ENCODE measurements at places on chromosomes 5 and 9.

DNA sequence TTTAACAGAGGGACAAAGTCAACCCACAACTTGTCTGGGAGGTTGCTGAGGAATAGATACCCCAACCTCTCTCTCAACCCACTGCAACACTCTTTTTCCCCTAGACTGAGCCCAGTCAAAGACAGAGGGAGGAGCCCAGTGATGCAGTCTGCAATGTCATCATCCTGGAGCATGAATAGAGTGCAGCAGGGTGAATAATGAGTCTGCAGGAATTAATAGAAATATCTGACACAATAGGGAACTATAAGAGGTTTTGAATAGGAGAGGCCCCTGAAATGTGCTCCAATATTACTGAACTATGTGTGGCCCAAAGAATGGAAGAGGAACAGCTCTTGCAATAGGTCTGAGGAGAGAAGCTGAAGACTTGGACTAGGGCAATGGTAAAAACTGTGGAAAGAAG lies 59.1 kb downstream of the PDCD1LG2 start:
- DNase-seq, result no peak

GRCh38 chr5:135458921-135459331 lies 6.8 kb upstream of the TIFAB start:
- no peak for DNase-seq

DNA sequence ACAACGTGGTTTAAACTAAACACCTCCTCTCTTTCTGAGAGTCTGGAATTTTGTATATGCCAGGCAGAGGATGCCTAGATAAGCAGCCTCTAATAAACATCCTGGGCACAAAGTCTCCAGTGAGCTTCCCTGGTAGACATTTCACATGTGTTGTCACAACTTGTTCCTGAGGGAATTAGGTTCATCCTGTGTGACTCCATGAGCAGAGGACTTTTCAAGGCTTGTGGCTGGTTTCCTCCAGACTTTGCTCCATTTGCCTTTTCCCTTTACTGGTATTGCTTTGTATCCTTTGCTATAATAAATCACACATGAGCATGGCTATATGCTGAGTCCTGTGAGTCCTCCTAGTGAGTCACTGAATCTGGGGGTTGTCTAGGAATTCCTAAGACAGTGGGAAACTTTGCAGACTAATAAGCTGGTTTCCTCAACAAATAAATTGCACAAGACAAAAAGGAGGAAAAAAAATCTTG lies 77.4 kb downstream of the NR2F1-AS1 start:
- no peak for DNase-seq

DNA sequence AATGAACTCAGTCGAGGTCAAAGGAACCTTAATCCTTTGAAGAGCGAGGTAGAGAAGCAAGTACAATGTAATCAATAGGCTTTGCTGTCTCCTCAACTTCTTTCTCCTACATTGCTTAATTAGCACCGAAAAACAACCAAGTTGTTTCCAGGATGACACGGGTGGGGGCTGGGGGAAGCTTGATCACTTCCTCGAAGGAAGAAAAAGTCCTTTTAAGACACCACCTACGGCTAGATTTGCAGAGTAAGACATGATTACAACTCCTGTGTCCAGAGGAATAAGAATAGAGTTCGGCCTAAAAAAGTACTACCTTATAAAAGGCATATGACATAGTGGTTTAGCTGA lies 811 bp upstream of the ARRDC3 start:
- DNase-seq, result no peak

DNA sequence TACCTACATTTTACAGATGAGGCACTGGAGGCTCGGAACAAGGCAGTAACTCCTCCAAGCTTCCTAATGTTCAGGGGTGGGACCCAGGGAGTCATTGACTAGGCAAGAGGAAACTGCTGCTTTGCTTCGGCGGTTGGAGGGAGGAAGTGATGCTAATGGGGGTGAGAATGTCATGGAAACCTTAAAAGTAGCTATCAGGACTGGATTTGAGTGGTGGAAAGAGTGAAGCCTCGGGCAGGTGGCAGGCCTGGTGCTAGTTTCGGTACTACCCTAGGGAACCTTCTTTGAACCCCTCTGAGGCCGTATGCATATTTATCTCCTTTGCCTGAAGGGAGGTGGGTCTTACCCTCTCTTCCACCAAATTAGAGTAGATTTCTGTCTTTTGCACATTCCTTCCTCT lies 1.6 kb downstream of the BSPRY start:
- DNase-seq, result no peak

GRCh38 chr5:59863777-59864176 lies 29.7 kb downstream of the PDE4D start:
- no peak for DNase-seq

DNA sequence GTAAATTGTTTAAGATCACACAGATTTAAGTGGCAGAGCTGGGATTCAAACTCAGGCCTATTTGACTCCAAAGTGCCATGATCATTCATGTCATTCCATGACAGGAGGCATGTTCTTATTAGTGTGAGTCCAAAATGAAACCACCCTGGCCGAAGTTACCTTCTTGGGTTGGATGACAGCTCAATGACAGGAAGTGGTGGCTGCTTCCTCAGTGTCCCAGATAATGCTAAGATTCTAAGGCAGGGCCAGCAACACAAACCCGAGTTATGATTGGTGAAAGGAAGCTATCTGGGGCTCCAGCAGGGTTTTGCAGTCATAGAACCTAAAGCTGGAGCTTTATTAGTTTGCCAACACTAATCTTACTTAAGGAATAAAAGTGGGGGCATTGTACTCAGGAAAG lies 340.4 kb downstream of the SLIT3 start:
- DNase-seq, result no peak

GRCh38 chr9:91193658-91194391 lies 167.9 kb downstream of the AUH start:
- peak; percentile 90 for DNase-seq

DNA sequence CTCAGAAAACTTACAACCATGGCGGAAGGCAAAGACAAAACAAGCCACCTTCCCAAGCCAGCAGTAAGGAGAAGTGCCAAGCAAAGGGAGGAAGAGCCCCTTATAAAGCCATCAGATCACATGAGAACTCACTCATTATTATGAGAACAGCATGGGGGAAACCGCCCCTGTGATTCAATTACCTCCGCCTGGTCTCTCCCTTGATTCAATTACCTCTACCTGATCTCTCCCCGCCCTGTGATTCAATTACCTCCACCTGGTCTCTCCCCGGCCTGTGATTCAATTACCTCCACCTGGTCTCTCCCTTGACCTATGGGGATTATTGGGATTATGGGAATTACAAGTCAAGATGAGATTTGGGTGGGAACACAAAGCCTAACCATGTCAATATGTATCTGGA lies 467.3 kb upstream of the FTMT start:
- DNase-seq, result no peak

- DNase-seq, result no peak
Observed at GRCh38 chr9:17422994-17423680, 155.7 kb upstream of the SH3GL2 start.

DNA sequence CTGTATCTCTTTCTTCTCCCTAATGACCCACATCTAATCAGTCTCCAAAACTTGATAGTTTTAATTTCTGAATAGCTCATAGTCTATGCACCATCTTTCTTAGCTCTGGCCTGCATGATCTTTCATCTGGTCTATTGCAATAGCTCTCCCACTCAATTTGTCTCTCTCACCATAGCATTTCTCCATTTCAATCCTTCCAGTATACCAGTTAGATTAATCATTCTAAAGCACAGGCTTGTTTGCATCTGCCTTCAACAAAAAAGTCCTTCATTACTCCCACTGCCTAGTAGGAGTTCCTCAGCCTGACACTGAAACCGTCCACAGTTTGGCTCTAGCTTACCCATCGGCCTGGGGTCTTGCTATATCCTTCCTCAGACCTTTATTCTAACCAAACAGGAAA lies 344.9 kb downstream of the ENC1 start:
- no peak for DNase-seq

GRCh38 chr9:136044971-136045594 lies 50.0 kb downstream of the NACC2 start:
- DNase-seq, result no peak

DNA sequence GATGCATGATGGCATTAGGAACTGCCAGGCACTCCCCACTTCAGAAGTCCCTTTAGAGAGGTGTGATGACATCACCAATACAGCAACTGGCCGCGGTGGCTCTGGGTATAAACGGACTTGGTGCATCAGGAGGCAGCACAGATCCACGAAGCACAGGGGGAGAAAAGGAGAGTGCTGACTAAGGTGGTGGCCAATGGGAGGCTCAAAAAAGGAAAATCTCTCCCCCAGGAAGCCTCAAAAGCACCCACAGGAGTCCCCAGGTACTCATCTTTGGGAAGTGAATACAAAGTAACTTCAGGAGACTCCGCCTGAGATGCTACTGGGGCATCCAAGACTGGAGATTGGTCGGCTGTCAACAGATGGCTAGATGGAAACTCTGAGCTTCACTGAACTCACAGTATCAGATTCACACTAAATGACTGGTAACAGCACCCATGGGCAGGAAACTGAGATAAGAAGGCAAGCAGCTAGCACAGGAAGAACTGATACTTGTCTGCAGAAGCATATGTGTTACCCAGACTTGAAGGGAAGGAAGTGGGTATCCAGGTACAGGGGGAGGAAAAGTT lies 7.6 kb downstream of the TTC39B start:
- peak; percentile 55 for DNase-seq

GRCh38 chr5:154484393-154485095 lies 6.5 kb upstream of the HAND1 start:
- DNase-seq, result no peak

DNA sequence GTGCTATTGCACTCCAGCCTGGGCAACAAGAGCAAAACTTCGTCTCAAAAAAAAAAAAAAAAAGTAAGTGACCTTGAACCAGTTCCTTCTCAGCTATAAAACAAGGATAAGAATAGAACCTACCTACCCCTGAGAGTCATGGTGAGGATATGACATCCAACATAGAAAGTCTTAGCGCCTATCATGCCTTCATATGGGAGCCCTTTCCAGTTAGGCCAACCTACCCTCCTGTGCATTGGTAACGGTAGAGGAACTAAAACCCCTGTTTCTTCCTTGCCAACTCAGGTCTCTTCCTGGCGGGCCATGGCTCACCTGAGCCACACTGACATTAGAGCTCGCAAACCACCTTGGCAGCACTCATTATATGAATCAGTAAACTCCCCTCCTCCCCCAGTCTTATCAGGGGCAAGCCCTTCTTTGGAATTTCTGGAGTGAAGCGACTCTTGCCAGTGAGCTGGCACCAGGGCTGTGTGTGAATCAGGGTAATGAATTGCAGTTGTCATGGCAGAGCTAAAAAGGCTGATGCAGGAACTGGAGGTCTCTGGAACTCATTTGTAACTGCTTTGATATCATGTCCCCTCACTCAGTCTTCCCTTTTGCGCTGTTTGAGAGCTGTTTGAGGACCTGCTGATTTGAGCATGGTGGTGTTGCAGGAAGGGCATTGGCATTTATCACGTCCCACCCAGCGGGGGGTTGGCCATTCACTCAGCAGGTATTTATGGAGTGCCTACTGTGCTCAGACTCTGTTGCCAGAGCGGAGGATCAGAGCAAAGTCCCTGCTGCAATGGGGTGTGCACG lies 10.3 kb downstream of the WWC1 start:
- no peak for DNase-seq

DNA sequence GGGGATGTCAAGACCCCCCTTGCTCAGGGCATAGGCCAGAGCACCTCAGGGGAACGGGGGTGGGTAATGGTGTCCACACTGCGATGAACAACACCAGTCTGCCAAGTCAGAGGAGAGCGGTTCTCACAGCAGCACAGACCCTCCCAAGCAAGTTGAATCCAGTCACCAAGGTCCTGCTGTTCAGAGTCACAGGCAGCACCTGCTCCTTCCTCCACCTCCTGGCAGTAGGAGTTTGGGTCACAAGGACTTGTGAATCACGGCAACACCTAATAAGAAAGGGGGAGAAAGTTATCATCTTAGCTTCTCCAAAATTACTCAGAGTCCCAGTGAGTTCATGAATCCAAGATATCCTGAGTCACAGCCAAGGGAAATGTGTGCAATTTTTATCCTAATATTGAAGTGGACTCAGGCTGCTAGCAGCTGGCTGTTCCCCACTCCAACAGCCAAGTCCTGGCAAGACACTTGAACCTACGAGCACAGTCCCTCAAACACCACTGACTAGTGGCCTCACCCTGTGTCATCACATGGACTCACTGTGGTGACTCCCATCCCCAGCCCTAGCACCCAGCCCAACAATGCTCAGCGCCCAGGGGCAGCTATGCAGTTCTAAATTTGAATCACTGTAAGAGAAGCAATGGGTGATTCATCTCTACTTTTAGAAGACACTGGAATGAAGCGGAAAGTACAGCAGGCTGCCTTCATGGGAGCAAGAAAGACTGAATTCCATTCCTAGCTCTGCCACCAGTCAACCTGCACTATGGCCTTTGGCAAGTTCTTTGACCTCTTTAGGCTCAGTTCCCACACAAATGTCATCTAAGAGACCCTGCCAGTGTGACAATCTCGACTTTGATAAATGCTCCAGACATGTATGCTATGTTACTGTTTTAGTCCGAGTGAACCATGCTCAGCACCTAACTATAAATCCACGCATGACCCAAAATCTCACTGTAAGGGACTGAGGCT lies 113.7 kb downstream of the KLHL3 start:
- no peak for DNase-seq

DNA sequence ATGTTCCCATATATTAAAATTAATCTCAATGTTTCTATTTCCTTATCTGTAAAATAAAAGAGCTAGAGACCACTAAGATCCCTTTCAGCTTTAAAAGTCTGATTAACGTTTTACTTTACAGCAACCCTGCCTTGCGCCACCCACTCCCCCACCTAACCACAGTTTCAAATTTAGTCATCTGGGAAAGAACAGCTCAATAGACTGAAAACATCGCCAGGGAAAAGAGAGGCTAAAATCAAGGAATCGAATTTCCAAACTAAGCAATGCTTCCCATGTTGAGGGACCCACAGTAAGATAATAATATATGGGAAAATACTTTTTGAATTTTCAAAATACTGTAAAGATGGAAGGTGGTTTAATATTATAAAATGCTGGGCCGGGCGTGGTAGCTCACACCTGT lies 6.6 kb downstream of the SAXO1 start:
- DNase-seq, result no peak

DNA sequence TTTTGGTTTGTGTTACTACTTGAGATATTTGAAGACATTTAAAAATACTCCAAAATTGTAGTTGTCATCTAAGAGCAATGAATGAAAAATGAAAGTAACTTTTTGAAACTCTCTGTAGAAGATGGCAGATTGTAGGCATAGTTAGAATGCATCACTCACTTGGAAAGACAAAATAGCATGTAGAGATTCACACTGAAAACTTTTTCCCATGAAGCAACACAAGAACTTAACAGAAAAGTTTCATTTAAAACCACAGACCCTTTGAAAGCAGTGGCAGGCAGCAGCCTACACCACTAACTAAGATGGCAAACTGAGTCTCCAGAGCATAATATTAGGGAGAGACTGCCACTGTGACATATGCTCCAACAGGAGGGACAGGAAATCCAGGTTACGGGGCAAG lies 18.9 kb upstream of the FAM174A start:
- DNase-seq, result no peak

GRCh38 chr9:112532427-112532826 lies 45.8 kb downstream of the KIAA1958 start:
- DNase-seq, result no peak

DNA sequence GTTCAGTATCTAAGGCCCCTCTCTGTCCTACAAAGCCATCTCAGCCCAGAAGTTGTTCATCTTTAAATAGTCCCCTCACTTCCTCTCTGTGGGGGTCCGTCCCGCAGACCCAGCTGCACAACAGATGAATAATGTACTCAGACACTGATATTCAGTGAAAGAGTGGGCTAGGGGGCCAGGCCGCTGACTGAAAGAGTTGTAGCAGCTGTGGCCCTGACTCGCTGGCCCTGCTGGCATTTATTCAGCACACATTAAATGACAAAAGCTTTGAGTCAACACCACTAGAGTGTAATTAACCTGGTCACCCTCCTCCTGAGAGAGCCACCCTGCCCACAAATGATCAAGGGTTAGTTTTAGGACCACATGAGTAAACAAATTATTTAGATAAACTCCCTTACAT lies 76.3 kb downstream of the MED10 start:
- DNase-seq, result no peak
